Kasumi-1 (cell line): ENCODE measurements at places on chromosomes 3 and 15.

DNA sequence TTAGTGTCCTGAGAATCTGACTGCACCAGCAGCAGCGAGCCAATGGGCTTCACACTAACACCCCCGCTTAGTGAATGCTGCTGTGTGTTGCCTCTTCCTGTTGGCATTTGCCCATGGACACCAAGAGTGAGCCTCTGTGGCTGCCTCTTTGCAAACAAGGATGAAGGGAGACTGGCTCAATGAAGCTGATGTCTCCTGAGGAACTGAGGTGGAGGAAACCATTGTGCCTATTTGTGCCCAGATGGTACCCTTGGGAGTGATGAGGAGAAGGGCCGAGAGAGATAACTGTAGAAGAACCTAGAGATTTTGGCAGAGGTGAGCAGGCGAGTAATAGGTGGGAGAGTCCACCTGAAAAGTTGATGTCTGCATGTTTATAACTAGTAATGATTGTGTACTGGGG lies 51.2 kb downstream of the IL20RB start:
- no peak for DNase-seq

DNA sequence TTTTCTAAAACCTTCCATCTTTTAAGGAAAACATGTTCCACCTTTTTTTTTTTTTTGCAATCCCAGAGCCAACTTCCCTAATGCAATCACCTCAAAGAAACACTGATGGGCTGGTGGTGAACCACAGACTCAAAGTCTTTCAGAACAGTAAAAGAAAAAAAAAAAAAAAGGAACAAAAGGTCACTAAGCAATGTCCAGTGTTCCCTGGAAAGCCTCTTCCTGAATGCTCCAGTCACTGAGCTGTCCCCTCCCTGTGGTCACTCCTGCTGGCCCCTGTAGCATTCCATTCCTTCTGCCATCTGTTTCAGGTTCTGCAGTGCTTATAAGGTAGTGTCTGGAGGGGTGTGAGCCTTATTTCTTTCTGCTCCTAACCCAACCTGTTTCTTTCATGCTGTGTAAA lies 53.3 kb downstream of the AAGAB start:
- no peak for DNase-seq

DNA sequence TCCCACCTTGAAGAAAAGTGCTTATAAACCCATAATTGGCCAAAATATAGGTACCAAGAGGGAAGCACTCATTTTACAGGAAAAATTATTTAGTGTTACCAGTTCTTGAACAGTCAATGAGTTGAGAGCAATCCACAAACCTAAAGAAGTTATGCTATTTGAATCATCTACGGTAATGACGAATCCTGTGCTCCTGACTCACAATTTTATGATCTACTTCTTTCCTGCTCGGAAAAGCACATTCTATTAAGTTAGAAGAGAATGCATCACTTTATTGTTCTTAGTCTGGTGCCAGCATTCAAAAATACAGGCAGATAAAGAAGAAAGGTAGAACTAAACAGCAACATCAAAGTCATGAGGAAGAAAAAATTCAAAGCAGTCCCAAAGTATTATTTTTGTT lies 33.2 kb downstream of the CHRM5 start:
- no peak for DNase-seq

DNA sequence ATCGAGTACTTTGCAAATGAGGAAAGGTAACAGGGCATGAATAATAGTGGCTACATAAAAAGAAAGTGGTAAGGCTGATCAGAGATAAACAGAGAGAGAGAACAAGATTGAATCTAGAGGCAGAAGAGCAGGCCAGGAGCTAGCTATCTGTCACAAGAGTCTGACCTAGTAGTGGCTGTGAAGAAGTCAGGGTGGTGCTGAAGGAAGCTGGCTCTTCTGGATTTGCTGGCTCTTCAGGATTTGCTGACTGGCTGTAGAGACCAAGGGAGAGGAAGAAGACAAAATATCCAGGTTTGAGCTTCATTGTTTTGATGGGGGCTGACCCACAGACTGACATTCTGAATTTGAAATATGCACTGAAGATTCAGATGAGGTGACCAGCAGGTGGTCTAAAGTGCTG lies 142.3 kb downstream of the SSR3 start:
- no peak for DNase-seq

- no peak for DNase-seq
Observed at GRCh38 chr3:17195192-17195611, 310.4 kb downstream of the PLCL2 start.

GRCh38 chr3:144968750-144969350 lies 997.2 kb downstream of the DIPK2A start:
- no peak for DNase-seq

GRCh38 chr3:73668391-73668790 lies 43.6 kb upstream of the PDZRN3 start:
- DNase-seq = no peak

GRCh38 chr3:67015702-67016484 lies 17.8 kb downstream of the KBTBD8 start:
- no peak for DNase-seq
